ENCODE measurements at places on chromosomes 4 and X. TPM values are rescaled to one million over a fixed set of nuclear protein-coding genes. Genes with fewer than 3 reads are reported as not detected.

TCEAL4 gene
- total RNA-seq, result 23.5 TPM

NKX3-2 gene
- total RNA-seq, result 1.4 TPM

NALF2 gene
- total RNA-seq, result 8.7 TPM

FGF13 gene
- total RNA-seq, result 0.02 TPM

SOWAHD gene
- 1.1 TPM for total RNA-seq

SAGE1 gene
- total RNA-seq, result not detected

ANKRD50 gene
- total RNA-seq, result 16.5 TPM

PGAM4 gene
- not detected for total RNA-seq

RIPPLY1 gene
- total RNA-seq, result 0.27 TPM

RNF150 gene
- total RNA-seq, result 0.07 TPM

DNA sequence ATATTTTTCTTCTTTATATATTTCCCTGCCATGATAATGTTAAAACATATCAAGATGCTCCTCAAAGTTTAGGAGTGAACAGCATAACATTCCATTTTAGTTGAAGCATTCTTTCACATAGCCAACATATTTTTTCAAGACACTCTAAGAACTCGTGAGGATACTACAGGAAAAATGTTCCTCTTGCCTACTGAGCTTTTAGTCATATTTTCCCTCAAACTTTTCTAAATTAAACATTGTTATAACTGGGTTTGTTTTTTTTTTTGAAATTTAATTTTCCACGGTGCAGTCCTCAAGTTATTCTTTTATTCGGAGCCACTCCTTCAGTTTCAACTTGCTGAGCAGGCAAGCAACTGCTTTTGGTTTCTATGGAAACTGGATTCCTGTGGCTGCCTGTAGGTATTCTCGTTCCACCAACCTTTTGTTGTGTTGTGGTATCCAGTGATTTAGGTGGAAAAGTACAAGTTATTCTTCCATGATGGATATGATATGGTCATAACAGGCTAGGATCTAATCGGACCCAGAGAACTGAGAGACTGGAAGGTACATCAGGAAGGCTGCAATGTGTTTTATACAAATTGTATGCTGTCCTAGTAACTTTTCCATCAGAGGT, 248.0 kb downstream of the TRIML1 start:
- no peaks in the 10 kb centered on the region for H3K36me3 ChIP-seq
- no peak overlapping the region for H3K4me3 ChIP-seq
- no peak overlapping the region for H3K27ac ChIP-seq
- H3K27me3 ChIP-seq, result no peaks in the 10 kb centered on the region

DNA sequence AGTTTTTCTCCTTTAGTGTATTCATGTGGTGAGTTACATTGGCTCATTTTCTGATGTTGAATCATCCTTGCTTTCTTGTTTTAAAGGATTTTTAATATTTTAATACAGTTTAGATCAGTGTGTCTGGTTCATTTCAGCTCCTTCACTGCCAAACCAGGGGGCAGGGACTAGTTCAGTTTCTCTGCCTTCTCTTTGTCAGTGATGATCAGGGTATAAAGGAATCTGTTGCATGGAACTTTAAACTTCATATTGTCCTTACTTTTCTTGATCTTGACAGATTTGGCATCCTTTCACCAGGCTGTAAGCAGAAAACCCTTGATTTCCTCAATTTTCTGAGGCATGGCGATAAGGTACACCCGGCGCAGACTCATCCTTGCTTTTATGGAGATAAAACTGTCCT, 149.4 kb downstream of the KDR start:
- H3K4me3 ChIP-seq, result no peak overlapping the region
- no peak for DNase-seq
- no peaks in the 10 kb centered on the region for H3K36me3 ChIP-seq
- no peaks in the 10 kb centered on the region for H3K4me1 ChIP-seq

GRCh38 chr4:27119239-27119638, 258.6 kb downstream of the STIM2 start:
- peaks cover 5% of the 10 kb centered on the region for H3K4me1 ChIP-seq
- no peaks in the 10 kb centered on the region for H3K36me3 ChIP-seq
- no peak overlapping the region for H3K27ac ChIP-seq

DNA sequence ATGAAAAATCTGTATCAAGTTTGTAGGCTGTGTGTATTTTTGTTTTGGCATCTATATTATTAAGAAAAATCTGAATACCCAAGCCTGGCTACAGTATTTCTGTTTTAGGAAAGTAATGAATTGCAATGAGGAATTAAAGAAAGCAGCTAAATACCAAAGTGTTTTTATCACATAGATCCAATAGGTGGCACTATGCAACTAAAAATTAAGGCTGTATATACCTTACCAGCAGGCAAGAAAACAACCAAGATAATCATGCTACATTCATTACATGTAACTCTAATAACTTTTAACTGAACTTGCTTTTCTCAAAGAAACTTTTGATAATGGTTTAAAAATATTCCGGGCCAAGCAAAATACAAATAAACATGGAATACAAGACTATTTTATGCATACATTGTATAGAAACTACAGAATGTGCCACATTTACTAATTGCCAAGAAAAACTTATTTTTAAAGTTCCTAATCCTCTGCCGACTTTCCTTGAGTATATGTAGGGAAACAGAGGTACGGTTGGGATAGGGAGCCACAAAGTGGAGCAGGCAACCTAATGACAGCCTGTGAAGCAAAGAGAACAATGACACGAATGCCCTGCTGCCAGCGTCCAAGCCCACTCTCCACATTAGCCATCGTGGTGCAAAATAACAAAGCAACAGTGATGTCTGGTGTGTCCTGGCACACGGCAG, 63.7 kb downstream of the SEC24D start:
- H3K27ac ChIP-seq, result no peak overlapping the region
- peaks cover 2% of the 10 kb centered on the region for H3K4me1 ChIP-seq
- no peak overlapping the region for H3K4me3 ChIP-seq
- no peaks in the 10 kb centered on the region for H3K36me3 ChIP-seq

GRCh38 chr4:31365006-31365690, 645.0 kb downstream of the PCDH7 start:
- no peaks in the 10 kb centered on the region for H3K4me1 ChIP-seq
- H3K4me3 ChIP-seq, result no peak overlapping the region
- no peak overlapping the region for H3K27ac ChIP-seq
- no peak for DNase-seq
- H3K36me3 ChIP-seq, result no peaks in the 10 kb centered on the region

GRCh38 chr4:78065508-78066192, 8.5 kb downstream of the FRAS1 start:
- H3K4me3 ChIP-seq, result no peak overlapping the region
- no peak overlapping the region for H3K27ac ChIP-seq
- no peak for DNase-seq

- H3K27ac ChIP-seq, result no peak overlapping the region
- no peaks in the 10 kb centered on the region for H3K36me3 ChIP-seq
- H3K27me3 ChIP-seq, result no peaks in the 10 kb centered on the region
- H3K4me1 ChIP-seq, result no peaks in the 10 kb centered on the region
These were observed 49.0 kb upstream of the EGFL6 start for GRCh38 chrX:13520351-13520750.

DNA sequence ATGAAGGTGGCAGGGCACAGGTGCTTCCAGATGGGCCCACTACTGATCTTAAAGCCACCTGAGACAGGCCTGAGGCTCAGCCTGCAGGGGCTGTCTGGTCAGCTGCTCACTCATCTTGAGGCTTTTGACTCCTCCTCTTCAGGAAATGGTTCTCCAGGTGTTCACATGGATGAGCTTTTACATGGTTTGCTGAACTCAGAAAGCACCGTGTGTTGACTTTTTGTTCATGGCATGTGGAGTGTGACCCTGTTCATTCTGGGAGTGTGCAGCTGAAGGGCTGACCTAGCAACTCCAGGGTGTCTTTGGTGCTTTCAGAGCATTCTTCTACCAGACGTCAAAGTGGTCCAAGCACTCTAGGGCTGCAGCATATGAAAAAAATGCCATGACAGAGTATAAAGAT, 111.1 kb downstream of the CCNG2 start:
- H3K4me3 ChIP-seq, result no peak overlapping the region
- H3K27ac ChIP-seq, result no peak overlapping the region
- no peak for DNase-seq
- no peaks in the 10 kb centered on the region for H3K27me3 ChIP-seq
- no peaks in the 10 kb centered on the region for H3K4me1 ChIP-seq

DNA sequence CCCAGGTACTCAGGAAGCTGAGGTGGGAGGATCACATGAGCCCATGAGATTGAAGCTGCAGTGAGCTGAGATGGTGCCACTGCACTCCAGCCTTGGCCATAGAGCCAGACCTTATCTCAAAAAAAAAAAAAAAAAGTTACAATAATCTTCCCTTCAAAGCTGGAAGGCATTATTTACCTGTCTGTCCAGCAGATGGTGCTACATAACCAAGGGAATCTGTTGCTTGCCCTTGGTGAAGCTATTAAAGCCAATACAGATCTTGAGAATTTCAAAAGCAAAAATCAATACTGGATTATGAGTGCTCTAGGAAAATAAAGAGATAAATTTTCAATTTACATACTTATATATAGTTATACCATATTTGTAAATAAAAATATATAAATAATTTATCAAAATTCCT, 25.9 kb downstream of the PKD2 start:
- no peak overlapping the region for H3K4me3 ChIP-seq
- H3K27ac ChIP-seq, result no peak overlapping the region
- peak; percentile 34 for DNase-seq
- no peaks in the 10 kb centered on the region for H3K4me1 ChIP-seq
- H3K36me3 ChIP-seq, result 0 out of 2 replicates have a peak, but pooled peaks cover 3% of the 10 kb centered on the region

- H3K4me3 ChIP-seq, result no peak overlapping the region
- H3K4me1 ChIP-seq, result peaks cover 10% of the 10 kb centered on the region
- no peaks in the 10 kb centered on the region for H3K36me3 ChIP-seq
- no peaks in the 10 kb centered on the region for H3K27me3 ChIP-seq
These were observed 22.3 kb downstream of the TEC start for GRCh38 chr4:48247142-48247877.

DNA sequence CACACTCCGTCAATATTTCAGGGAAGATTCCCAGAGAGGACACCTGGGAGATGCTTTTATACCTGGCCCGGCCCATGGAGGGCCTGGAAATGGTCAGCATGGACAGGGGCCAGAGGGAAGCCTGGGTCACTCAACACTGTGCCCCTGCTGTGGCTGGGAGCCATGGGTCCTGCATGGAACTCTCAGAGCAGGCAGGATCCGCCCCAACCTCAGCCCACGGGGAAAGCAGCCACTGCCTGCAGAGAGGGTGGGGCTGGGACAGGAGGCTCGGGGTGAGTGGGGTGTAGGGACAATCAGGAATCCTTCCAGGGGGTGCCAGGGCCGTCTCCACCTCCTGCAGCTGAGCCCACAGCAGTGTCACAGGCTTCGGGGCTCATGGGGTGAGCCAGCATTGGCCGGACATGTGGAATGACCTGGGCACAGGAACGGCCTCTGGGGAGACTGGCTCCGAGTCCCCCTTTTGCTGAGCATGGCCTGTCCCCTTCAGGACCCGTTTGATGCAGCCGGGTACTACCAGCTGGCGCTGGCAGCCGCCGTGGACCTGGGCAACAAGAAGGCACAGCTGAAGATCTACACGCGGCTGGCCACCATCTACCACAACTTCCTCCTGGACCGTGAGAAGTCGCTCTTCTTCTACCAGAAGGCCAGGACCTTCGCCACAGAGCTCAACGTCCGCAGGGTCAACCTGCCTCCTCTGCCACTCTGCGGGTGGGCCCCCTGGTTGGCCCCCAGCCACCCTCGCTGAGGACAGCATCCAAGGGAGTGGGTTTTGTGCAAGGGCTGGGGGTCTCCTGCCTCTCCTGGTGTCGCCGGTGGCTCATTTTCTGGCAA, 29.1 kb upstream of the HTRA3 start:
- DNase-seq, result no peak
- no peaks in the 10 kb centered on the region for H3K27me3 ChIP-seq
- H3K4me3 ChIP-seq, result no peak overlapping the region
- no peaks in the 10 kb centered on the region for H3K36me3 ChIP-seq
- H3K27ac ChIP-seq, result no peak overlapping the region
- peaks cover 10% of the 10 kb centered on the region for H3K4me1 ChIP-seq

- peak within 1 kb of the TSS; percentile 65 for H3K4me3 ChIP-seq
- peaks cover 13% of the 10 kb centered on the region for H3K4me1 ChIP-seq
- H3K36me3 ChIP-seq, result no peaks in the 10 kb centered on the region
- H3K27ac ChIP-seq, result peak within 1 kb of the TSS; percentile 59
- no peaks in the 10 kb centered on the region for H3K27me3 ChIP-seq
These were observed at the start of gene TBC1D8B for GRCh38 chrX:106802388-106803275. Gene TBC1D8B, plus strand, starts transcription at chrX:106802673. Its CDS starts 181 bp downstream, at chrX:106802854.

DNA sequence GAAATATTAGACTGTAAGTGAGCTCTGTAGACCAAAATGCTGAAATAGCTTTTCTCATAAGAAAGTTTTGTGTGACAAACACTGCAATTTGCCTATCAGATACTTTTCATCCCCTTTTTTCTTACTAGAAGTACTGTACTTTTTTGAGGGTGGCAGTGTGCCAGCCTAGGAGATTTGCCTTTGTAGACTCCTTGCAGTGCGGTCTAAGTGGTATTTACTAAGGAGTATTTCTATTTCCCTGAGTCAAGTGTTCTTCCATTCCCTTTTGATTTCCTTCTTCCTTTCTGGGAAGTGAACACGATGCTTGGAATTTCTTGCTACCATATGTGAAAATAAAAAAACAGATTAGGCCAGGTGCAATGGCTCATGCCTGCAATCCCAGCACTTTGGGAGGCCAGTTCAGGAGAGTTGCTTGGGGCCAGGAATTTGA, 34.6 kb downstream of the PDLIM5 start:
- H3K4me3 ChIP-seq, result no peak overlapping the region
- peak overlapping the region; percentile 72 for H3K27ac ChIP-seq
- no peak for DNase-seq

- H3K36me3 ChIP-seq, result no peaks in the 10 kb centered on the region
- no peak overlapping the region for H3K4me3 ChIP-seq
- H3K4me1 ChIP-seq, result peaks cover 2% of the 10 kb centered on the region
- DNase-seq, result no peak
These were observed 120.7 kb downstream of the GLRA3 start for GRCh38 chr4:174708381-174708780.

DNA sequence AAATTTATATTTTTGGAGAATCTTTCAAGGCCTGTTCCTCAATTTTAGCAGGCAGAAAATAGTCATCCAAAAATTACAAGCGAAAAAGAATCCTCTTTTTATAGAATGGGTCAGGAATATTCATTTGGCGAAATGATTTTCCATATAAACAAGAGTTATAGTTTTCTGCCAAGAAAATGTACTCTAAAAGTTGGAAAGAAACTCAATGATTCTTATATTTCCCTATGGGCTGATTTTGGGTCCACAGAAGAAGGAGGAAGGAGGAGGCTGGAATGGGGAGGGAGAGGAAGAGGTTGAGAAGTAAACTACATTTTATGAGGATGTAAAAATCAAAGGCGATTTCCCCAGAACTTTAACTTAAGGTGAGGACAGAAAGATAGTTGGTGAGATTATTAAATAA, 159.3 kb downstream of the DCAF12L1 start:
- no peak for DNase-seq
- no peak overlapping the region for H3K4me3 ChIP-seq
- no peaks in the 10 kb centered on the region for H3K36me3 ChIP-seq

GRCh38 chrX:134622056-134622812, 36.0 kb downstream of the PLAC1 start:
- H3K36me3 ChIP-seq, result no peaks in the 10 kb centered on the region
- H3K4me1 ChIP-seq, result peaks cover 26% of the 10 kb centered on the region
- peak; percentile 23 for DNase-seq
- no peak overlapping the region for H3K27ac ChIP-seq

GRCh38 chr4:141220271-141220670, 424 bp upstream of the ZNF330 start:
- no peaks in the 10 kb centered on the region for H3K27me3 ChIP-seq
- peak overlapping the region; percentile 94 for H3K4me3 ChIP-seq
- peaks cover 9% of the 10 kb centered on the region for H3K36me3 ChIP-seq
- DNase-seq, result no peak

Data from HCT116 (cell line).